G401 (cell line): ENCODE measurements at places on chromosomes 2 and 18. TPM values are rescaled to one million over a fixed set of nuclear protein-coding genes. Genes with fewer than 3 reads are reported as not detected.

Gene PDE11A
- 2.6 and 3.2 TPM in 2 replicates for total RNA-seq

Gene CRIM1
- 32.1 and 43.4 TPM in 2 replicates for total RNA-seq

Gene PNPT1
- total RNA-seq = 27.4 and 51.7 TPM in 2 replicates

Gene RIT2
- total RNA-seq = not detected in 2 replicates

Gene KIF1A
- total RNA-seq = 15.3 and 24.9 TPM in 2 replicates

Gene SLC11A1
- 0.12 and 0.27 TPM in 2 replicates for total RNA-seq

Gene MAPRE2
- total RNA-seq = 17.2 and 30.3 TPM in 2 replicates

Gene TMX3
- 32.2 and 80.9 TPM in 2 replicates for total RNA-seq

Gene NCKAP1
- 116 and 163 TPM in 2 replicates for total RNA-seq

Gene SP140L
- total RNA-seq = 0.07 TPM in 1 of 2 replicates, not detected in the other

Gene COLEC11
- total RNA-seq = 2.1 TPM in 1 of 2 replicates, not detected in the other

Gene GBX2
- 25.0 and 39.2 TPM in 2 replicates for total RNA-seq

Gene WNT6
- 0.14 TPM in 1 of 2 replicates, not detected in the other for total RNA-seq

Gene SCN1A
- not detected in 2 replicates for total RNA-seq

Gene CFAP210
- 0.07 TPM in 1 of 2 replicates, not detected in the other for total RNA-seq

Gene ADD2
- total RNA-seq = 0.61 TPM in 1 of 2 replicates, not detected in the other

Gene CKAP2L
- total RNA-seq = 6.5 and 7.7 TPM in 2 replicates

Gene EN1
- not detected in 2 replicates for total RNA-seq
